Kasumi-1 (cell line): ENCODE measurements at places on chromosomes 7 and 10.
A peak's percentile ranks its signal among the peaks of the same experiment; 100 is the strongest.

- DNase-seq, result peak; percentile 69
Measured at GRCh38 chr10:61904733-61905725, 3.5 kb downstream of the ARID5B start.

DNA sequence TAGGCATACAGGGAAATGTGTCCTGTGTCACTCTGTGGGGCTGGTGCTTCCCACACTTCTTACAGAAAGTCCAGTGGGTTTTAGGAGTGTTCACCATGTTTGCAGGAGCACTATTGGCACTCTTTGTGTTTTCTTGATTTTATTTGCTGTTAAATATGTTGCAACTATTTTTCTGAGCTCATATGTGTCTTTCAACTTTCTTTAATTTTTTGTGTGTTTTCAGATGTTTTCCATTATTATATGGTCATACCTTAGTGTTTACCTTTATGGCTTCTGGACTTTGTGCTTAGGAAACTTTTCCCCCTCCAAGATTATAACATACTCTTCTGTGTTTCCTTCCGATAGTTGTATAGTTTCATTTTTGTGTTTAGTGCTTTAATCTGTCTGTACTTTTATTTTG, 20.8 kb upstream of the NUDCD3 start:
- DNase-seq, result no peak

DNA sequence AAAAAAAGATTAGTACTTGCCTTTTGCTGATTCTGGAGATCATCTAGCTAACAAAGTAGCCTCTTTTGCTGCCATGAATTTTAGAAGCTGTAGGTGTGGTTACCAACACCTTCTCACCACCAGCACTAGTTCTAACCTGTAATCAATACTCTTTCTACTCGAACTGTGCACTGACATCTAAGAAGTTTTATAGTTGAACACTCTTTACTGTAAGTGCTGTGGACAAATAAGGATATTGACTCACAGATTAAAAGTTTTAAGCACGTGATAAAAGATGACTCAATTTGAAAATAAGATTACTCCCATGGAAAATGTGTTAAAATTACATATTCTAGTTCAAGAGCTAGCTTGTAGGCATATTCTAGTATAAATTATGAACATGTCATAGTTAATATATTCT, 89.9 kb downstream of the REEP3 start:
- no peak for DNase-seq

DNA sequence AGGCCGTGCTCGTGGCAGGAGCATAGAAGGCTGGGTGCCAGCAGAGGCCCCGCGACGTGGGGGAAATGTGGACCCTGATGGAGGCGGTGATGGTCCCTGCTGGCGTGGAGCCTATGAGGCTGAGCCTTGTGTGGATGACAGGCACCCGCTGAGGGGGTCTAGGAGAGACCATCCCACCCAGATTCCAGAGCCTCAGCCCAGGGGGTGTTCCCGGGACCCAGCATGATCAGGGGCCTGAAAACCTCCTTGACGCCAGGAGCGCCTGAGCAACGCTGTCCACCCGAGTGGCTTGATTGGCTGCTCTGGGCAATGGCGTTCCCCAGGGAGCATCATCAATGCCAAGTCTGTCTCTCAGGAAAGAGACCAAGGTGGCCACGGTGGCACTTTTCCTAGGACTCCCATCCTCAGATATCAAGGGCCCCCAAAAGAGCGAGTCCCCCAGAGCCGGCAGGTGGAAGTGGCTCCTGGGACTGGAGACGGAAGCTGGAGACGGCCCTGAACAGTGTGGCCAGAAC, 61.1 kb downstream of the PWWP2B start:
- no peak for DNase-seq

GRCh38 chr10:29495366-29495765, 139.4 kb downstream of the SVIL start:
- no peak for DNase-seq

DNA sequence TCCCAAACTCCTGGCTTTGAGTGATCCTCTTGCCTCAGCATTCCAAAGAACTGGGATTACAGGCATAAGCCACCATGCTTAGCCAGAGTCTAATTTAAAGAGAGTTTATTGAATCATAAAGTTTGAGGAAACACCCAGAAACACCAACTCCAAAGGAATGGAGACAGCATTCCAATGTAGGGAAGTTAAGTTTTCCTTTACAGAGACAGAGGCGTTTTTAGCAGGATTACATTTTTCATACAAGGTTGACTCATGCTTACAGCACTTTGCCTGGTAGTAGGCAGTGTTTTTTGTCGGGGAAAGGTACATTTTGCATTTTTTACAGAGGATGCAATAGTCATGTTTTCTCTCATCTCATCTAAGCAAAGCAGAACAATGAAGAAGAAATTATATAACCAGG, 18.9 kb upstream of the OPN4 start:
- no peak for DNase-seq

DNA sequence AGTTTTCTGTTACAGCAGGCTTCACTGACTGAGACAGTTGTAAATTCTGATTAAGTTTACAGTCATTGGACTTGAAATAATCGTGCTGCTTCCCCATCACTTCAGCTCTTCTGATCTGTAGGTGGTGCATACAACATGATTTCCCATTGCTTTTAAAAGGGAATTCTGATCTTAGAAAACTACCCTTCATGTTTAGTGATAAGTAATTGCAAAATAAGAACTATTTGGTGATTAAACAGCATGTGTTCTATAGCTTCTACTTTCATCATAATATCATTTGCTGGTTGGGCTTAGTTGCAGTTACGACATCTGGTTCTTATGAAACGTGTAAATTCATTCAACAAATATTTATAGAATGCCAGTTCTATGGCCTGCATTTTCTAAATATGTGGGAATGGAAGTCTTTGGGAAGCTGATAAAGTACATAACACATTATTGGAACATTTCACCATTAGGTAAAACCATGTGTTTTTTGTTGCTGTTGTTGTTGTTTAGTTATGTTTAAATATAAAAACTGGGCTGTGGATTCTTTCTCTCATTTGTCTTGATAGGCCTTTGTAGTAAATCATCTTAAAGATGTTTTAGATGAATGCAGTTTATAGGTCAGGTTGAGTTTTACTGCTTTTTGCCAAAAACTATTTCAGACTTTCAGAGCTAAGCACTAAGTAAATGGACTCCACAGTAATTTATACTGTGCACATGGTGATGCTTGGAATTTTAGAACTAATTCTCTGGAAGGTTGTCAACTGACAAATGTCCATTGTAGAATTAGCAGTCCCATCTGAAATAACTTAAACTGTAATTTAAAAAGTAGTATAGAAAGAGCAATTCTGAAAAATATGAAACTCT, 13.1 kb downstream of the GNAI1 start:
- no peak for DNase-seq

DNA sequence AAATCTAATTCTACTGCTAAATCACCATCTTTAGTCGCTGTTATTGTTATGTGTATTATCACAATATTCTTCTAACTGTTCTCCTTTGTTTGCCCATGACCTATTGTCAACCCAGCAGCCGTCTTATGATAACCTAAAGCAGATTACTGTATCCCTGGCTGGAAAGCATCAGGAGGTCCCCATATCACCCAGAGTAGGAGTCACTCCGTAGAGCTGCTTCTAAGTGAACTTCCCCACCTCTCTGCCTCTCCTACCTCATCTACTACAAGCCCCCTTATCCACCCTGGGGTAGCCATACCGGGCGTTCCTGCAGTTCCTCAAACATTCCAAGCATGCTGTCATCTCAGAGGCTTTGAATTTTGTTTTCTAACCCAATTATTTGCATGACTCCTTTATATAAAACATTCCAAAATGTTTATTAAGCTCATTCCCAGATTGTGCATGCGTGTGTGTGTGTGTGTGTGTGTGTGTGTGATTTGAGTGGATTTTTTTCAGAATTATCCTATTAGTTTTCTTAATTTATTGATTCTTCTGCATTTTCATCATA, 39.7 kb downstream of the POU6F2 start:
- no peak for DNase-seq

DNA sequence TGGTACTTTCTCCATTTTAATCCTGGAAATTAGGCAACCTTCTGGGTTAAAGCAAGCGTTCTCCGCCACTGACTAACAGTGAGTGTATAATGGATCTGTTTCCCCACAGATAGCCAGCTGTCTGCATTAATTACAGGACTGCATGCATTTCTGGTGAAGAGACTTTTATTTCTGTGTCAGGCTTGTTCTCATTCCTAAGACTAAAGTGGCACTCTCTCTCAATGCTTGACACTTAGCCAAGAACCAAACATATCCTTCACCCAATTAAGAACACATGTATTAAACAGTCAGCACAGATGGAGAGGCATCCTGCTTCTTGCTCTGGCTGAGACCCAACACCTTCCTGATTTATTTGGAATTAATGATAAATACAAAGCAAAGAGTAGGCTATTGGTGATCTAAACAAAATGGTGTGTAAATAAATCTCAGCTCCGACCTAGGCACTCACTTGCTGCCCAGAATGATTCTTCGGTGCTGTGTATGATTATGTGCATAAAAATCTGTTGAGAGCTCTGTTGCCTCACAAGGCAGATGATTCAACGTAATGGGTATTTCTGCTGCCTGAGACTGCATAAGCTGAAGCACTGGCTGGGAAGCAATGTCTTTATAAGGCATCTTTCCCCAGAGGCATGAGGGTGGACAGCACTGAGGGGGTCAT, 16.8 kb downstream of the CALU start:
- DNase-seq, result no peak

GRCh38 chr7:107469929-107470328, at the start of gene GPR22:
Gene GPR22 (plus strand): TSS chr7:107470057. CDS start chr7:107474061, 4,004 bp downstream.
- no peak for DNase-seq

GRCh38 chr10:63057509-63057908, 75.6 kb upstream of the NRBF2 start:
- no peak for DNase-seq

DNA sequence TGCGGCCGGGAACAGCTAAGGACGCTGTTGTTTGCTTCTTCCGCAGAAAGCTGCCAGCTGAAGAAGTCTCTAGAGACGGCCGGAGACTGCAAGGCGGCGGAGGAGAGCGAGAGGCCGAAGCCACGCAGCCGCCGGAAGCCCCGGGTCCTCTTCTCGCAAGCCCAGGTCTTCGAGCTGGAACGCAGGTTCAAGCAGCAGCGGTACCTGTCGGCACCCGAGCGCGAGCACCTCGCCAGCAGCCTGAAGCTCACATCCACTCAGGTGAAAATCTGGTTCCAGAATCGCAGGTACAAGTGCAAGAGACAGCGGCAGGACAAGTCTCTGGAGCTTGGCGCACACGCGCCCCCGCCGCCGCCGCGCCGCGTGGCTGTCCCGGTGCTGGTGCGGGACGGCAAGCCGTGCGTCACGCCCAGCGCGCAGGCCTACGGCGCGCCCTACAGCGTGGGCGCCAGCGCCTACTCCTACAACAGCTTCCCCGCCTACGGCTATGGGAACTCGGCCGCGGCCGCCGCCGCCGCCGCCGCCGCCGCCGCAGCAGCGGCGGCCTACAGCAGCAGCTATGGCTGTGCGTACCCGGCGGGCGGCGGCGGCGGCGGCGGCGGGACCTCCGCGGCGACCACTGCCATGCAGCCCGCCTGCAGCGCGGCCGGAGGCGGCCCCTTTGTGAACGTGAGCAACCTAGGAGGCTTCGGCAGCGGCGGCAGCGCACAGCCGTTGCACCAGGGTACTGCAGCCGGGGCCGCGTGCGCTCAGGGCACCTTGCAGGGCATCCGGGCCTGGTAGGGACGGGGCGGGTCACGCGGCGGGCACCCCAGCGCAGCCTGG, 2.4 kb downstream of the NKX2-3 start:
- peak; percentile 47 for DNase-seq

DNA sequence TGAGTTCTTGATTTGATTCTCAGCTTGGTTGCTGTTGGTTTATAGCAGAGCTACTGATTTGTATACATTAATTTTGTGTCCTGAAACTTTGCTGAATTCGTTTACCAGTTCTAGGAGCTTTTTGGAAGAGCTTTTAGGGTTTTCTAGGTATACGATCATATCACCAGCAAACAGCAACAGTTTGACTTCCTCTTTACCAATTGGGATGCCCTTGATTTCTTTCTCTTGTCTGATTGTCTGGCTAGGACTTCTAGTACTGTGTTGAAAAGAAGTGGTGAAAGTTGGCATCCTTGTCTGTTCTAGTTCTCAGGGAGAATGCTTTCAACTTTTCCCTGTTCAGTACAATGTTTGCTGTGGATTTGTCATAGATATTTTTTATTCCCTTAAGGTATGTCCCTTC, 86.2 kb downstream of the PLXDC2 start:
- DNase-seq, result no peak

DNA sequence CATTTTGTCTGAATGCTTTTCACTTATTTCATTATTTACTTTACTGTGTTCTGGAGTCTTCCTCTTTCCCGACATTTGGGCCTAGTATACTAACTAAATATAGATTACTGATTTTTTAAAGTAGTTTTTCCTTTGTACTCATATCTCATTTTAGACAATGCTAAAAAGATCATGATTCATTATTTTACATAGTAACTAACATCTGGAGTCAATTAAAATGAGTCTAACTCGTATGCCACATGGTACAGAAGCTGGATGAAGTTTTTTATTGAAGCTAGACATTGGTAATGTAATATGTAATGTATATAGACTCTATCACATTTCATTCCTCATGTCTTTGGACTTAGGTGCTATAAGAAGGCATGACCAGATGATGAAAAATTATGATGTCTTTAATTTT, 156.3 kb upstream of the HGF start:
- no peak for DNase-seq

GRCh38 chr10:124732931-124733570, 11.1 kb downstream of the FAM53B start:
- DNase-seq, result no peak

DNA sequence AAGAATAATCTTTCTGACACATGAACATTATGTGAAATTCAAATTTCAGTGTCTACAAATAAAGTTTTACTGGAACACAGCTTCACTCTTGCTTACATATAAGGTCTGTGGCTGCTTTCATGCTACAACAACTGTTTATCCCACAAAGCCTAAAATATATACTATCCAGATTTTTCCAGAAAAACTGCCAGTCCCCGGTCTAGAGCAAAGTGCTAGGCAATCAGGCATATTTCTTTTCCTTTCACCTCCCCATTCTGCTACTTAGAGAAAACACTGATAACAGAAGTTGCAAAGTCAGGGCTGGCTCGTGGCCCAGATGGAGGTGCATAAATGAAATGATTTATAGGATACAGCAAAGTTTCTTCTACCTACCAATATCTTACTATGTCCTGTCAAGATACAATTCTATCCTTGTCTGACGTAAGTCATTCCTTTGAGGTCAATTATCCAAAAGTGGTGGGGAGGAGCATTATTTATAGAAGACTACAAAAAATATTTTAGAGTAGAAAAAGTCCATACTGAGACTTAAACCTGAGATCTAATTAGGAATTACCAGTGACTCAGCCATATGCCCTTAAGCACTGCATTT, 384.1 kb downstream of the NXPH1 start:
- no peak for DNase-seq

DNA sequence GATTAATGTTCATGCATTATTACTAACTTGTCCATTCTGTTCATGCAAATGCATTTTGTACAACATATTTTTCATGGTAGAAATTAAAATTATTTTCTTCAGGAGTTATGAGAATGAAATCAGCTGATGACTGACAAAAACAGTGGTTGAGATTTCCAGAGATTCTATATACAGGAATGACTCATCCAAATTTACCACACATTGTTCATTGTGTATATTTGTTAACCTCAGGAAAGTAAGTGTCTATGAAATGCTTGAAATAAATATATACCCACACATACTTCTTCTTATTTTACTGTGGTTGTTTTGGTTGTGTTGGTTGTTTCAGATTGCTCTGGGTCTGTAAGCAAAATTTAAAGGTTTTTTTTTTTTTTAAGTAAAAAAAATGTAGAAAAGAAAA, 108.1 kb upstream of the SP8 start:
- no peak for DNase-seq
